ENCODE measurements at places on chromosomes 2 and 18.

DNA sequence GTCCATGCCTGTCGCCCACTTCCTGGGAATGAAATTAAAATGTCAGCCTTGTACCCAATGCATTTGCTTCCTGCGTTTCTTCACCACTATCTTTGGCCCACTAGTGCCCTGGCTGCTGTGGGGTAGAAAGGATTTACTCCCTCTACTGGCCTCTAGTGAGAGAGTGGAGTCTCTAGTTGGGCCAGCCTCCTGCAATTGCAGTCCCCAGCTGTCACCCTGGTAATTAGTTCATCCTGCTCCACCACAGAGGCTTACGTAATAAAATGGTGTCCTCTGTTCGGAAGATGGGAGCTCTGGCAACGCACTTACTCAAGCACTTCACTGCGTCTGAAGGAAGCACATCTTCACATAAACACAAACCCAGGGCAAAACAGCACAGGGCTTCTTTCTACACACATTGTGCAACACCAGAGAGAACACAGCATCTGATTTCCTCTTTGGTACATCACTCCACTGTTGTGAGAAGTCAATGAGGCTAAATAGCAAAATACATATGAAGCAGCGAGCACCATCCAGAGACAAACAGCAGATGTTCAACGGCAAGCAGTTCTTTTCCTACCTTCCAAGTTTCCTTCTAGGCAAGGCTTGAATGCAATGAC, 274.6 kb downstream of the LRATD1 start:
- DNase-seq = no peak
- no peaks in the 10 kb centered on the region for H3K36me3 ChIP-seq
- H3K4me3 ChIP-seq = no peak overlapping the region

DNA sequence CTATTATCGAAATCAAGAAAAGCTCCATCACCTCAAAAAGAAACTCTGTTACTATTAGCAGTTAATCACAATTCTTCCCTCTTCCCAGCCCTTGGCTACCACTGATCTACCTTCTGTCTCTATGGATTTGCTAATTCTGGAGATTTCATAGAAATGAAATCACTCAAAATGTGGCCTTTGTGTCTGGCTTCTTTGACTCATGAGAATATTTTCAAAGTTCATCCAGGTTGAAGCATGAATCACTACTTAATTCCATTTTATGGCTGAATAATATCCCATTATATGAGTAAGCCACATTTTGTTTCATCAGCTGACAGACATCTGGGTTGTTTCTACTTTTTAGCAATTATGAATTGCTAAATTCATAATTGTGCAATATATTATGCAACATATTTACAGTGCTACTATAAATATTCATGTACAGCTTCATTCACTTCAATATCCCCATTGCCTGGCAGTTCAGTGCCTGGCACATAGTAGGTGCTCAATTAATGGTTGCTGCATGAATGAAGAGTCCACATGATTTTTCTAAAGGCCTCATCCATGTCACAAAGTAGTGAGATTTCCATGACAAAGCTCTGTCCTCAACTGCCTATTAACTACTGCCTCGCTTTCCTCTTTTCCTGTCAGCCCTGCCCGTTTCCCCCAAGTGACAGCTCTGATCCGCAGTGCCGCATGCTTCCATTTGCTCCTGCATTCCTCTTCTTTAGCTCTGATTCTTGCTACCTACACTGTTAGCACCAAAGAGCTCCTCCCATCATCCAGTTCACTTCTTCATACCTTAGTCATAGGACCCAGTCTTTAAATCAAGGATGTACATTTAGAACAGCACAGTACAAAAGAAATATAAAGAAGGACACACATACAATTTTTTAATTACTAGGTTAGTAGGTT, 32.8 kb downstream of the CCDC93 start:
- H3K4me1 ChIP-seq = no peaks in the 10 kb centered on the region
- no peak overlapping the region for H3K4me3 ChIP-seq
- H3K36me3 ChIP-seq = peaks cover 6% of the 10 kb centered on the region
- peak overlapping the region; percentile 52 for H3K27ac ChIP-seq

- DNase-seq = no peak
- H3K27me3 ChIP-seq = peaks cover 6% of the 10 kb centered on the region
- H3K27ac ChIP-seq = no peak overlapping the region
- no peak overlapping the region for H3K4me3 ChIP-seq
- no peaks in the 10 kb centered on the region for H3K4me1 ChIP-seq
Observed at GRCh38 chr18:69383186-69383585, 17.5 kb upstream of the DOK6 start.

DNA sequence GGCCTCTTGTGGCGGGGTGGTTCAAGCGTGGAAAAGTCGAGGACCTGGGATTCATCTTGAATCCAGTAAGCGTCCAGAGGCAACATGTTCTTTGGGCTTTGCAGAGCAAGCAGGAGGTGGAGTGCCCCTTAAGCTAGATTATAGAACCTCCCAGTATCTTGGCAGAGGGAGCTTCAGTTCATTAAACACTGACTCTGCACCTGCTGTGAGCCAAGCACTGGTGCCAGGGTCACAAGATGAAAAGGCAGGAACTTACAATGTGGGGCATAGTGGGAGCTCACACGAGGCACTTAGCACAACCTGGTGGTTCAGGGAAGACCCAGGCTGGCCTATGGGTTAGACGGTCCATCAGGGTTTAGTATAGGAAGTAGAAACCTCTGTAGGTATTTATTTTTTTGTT, 7.4 kb upstream of the FZD5 start:
- DNase-seq = no peak
- no peaks in the 10 kb centered on the region for H3K36me3 ChIP-seq
- no peaks in the 10 kb centered on the region for H3K27me3 ChIP-seq

DNA sequence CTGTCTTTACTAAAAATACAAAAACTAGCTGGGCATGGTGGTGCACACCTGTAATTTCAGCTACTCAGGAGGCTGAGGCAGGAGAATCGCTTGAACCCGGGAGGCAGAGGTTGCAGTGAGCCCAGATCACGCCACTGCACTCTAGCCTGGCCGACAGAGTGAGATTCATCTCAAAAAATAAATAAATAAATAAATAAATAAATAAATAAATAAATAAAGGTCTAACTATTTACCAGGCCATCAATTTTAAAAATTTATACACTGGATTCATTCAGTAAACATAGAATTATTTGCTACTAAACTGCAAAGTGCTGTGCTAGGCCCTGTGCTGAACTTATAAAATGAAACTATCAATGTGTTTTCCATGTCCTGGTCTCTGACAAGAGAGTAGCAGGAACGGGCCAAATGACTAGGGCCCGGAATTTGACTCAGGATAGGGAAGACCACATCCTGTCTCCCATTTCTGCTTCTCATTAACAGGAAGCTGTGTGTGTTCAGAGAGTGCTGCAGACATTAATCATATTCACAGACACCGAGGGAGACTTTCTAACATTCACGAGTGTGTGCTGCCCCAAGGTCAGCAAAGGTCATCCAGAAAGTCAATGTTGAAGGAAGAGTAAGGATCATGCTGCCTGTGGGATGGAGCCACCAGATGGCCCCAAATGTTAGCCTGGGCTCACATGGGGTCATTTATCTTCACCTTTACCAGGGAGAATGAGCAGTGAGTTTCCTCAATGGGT, 95.8 kb downstream of the SPP2 start:
- no peaks in the 10 kb centered on the region for H3K36me3 ChIP-seq
- H3K27ac ChIP-seq = peak overlapping the region; percentile 78
- no peak overlapping the region for H3K4me3 ChIP-seq
- no peak for DNase-seq
- H3K27me3 ChIP-seq = no peaks in the 10 kb centered on the region

DNA sequence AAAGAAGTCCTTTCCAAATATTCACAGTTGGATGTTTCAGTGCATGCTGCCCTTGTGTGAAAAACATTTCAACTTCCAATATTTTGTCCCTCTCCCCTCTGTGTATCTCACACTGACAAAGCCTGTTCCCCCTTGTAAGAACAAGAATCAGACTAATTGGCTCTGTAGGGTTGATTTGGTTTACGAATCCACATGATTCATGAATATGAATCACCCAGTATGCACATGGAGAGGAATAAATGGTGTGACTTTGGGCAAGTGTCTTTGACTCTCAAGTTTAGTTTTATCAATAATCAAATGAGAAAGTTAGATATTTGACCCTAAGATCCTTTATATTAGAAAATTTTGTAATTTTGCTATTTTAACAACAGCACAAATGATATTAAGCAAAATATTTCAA, 9.3 kb upstream of the CDH20 start:
- no peaks in the 10 kb centered on the region for H3K4me1 ChIP-seq
- H3K27ac ChIP-seq = no peak overlapping the region
- H3K36me3 ChIP-seq = peaks cover under 1% of the 10 kb centered on the region
- H3K4me3 ChIP-seq = no peak overlapping the region
- no peaks in the 10 kb centered on the region for H3K27me3 ChIP-seq

- peak overlapping the region; percentile 78 for H3K27ac ChIP-seq
- no peak for DNase-seq
- peak overlapping the region; percentile 86 for H3K4me3 ChIP-seq
- H3K36me3 ChIP-seq = no peaks in the 10 kb centered on the region
- H3K27me3 ChIP-seq = no peaks in the 10 kb centered on the region
Observed at GRCh38 chr18:54852780-54853675, 24.8 kb downstream of the RAB27B start.

DNA sequence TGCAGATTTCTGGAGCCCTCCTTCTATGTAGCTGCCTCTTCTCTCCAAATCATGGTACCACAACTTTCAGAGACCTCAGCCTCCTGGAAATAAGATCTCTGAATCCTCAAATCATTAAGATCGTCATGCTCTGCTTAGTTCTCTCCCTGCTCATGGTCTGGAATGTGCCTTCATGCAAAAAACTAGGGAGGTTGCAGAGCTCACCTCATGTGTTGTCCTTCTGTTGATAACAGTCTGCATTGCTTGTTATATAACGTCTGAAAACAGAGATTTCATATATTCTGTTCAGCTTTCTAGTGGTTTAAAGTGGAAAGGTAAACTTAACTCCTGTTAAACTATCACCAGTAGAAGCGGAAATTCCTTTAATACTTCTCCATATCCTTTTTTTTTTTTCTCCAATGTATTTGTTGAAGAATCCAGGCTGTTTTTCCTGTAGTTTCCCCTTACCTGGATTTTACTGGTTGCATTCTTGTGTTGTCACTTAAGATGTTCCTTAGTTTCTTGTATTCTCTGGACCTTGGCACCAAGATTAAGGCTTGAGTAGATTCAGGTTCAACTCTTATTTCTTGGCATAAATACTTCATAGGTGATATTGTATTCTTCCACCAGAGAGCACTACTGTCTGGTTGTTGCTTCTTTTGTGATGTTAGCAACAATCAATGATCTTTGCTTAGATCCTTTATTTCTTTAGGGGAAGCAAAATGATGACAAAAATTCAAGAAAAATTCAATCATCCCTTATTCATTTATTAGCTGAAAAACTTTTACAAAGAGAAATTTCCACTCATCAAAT, 211.3 kb downstream of the LOXHD1 start:
- no peak for DNase-seq
- no peaks in the 10 kb centered on the region for H3K36me3 ChIP-seq
- H3K4me3 ChIP-seq = no peak overlapping the region
- H3K27ac ChIP-seq = no peak overlapping the region

- H3K4me1 ChIP-seq = no peaks in the 10 kb centered on the region
- no peak overlapping the region for H3K4me3 ChIP-seq
- no peak overlapping the region for H3K27ac ChIP-seq
- DNase-seq = no peak
- H3K36me3 ChIP-seq = no peaks in the 10 kb centered on the region
- H3K27me3 ChIP-seq = no peaks in the 10 kb centered on the region
Observed at GRCh38 chr2:101026923-101027469, 24.9 kb downstream of the RPL31 start.

DNA sequence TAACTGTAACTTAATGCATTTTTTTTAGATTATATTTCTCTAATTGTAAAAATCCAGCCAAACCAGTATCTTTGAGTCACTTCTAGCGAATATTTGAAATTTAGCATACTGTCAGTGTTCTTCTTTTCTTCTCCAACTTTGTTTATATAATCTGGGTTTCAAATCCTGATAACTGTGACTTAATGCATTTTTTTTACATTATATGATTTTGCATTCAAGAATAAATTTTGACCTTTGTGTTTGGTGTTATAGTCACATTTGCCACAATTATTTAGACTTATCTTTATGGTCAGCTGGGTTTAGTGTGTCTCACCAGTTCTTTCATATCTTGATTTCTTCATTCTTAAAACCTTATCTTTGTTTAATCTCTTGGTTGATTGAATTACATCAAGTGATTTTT, 345.7 kb downstream of the SLC4A3 start:
- H3K36me3 ChIP-seq = no peaks in the 10 kb centered on the region
- DNase-seq = no peak
- H3K4me3 ChIP-seq = no peak overlapping the region
- no peak overlapping the region for H3K27ac ChIP-seq
- H3K27me3 ChIP-seq = no peaks in the 10 kb centered on the region

DNA sequence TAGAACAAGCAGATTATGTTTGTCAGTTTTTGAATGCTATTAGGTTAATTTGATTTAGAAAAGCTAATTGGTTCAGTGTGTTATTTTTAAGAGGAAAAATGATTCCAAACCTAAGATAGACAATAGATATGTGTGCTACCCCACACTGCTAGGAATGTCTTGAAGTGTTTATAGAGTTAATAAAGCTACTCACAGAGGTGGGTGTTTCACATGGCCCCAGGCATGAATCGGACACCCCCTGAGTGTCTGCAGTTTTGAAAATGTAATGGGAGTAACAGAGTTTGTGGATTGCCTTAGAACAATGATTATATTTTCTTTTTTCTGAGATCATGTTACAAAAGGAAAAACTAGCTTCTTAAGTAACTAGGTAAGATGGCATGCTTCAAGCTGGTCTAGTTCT, 348.3 kb downstream of the ADCYAP1 start:
- no peaks in the 10 kb centered on the region for H3K4me1 ChIP-seq
- H3K27me3 ChIP-seq = no peaks in the 10 kb centered on the region
- H3K36me3 ChIP-seq = no peaks in the 10 kb centered on the region

DNA sequence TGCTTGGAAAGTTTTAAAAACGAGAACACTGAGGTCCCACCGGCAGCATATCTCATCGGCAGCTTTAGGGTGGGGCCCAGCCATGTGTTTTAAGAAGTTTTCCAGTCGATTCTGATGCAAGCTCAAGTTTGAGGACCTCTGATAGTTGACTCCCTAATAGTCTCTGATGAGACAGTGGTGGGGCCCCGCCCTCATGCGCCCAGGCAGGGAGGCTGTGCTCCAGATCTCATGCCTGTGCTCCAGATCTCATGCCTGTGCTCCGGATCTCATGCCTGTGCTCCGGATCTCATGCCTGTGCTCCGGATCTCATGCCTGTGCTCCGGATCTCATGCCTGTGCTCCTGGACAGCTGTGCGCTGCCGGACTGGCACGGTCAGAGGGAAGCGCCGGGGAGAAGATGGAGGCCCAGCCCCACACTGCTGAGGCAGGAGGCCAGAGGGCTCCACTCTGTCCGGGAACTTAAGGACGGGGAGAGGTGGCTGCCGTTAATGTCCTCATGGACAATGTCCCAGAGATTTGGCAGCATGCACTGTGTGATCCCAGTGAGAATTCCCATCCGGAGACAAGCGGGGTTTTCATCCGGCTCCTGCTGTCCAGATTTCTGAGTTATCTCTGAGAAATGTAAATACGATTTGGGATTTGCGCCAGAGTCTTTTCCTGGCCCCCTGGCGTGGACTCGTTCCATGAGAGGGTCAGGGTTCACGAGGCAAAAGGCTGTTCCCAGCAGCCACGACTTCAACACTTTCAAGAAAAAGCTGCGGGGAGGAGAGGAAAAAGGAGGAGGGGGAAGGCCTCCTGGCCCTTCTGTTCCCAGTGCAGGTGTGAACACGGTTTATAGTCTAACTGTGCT, 9.4 kb upstream of the COLEC11 start:
- no peak overlapping the region for H3K27ac ChIP-seq
- H3K36me3 ChIP-seq = peaks cover 9% of the 10 kb centered on the region
- DNase-seq = no peak
- no peaks in the 10 kb centered on the region for H3K27me3 ChIP-seq
- no peak overlapping the region for H3K4me3 ChIP-seq

All from activated T-cell treated with anti-CD3 and anti-CD28 coated beads, Interleukin-2, amount 50 U/mL, for 72 hours (primary cell).